T47D (cell line): ENCODE measurements at places on chromosomes 7 and 10.
A peak's percentile ranks its signal among the peaks of the same experiment; 100 is the strongest.

DNA sequence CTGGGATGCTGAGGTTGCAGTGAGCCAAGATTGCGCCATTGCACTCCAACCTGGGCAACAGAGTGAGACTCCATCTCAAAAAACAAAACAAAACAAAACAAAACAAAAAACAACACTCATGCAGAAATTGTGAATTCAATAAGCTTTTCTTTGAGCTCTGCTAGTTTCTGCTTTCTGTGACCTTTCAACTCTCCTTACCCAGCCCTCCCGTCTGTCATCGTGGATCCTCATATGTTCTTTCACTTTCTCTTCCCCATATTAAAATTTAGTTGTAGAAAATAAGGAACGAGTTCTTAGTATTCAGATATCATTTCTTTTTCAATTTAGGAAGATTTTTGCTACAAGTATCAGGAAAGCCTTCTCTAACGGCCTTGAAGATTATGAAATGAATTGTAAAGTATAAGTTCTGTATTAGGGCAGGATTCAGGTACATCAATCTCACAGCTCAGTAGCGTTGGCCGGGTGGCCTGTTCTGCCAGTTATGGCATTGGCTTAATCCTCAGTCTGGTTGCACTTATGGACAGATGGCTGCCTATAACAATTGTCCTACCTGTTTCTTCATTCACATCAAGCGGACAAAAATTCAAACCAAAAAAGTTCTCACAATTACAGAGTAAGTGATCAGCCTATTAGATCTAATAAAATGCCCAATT lies 1167.0 kb downstream of the SORCS3 start:
- no peak for DNase-seq

- DNase-seq: no peak
Observed at GRCh38 chr10:6275022-6275997, 72.6 kb downstream of the PFKFB3 start.

GRCh38 chr7:112515989-112516388 lies 35.2 kb downstream of the LSMEM1 start:
- DNase-seq: no peak

- peak; percentile 84 for DNase-seq
Observed at GRCh38 chr10:124403548-124403947, 15.2 kb downstream of the OAT start.

DNA sequence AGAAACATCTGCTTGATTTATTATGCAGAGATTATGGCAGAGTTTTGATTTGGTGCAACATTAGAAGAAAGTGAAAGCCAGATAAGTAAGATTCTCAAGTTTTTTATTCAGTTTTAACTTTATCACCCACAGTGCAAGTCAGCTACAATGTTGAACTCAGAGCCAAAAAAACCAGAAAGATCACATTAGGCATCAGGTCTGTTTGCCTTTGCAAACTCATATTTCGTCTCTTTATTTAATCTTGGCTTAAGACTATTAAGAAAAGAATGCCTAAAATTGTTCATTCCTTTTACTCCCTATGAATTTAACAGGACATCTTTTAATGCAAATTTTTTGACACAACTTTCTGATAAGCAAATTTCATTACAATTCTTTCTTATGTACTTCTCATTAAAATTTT lies 76.0 kb upstream of the TMEM26 start:
- DNase-seq: no peak

DNA sequence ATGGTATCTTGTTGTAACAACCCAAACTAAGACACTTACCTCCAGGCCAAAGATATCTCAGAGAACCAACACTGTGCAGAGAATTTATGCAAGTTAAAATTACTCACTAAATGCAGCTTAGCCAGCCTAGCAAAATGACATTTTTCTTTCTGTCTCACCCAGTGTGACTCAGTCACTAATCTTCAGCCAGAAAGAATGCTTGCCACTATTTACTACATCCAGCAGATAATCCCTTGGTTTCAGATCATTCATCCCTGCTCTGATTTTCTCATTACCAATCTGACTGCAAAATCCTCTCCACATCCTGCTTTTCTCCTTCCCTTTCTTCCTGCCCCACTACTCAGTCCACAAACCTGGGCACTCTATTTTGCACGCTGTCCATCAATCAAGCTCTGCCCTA lies 93.5 kb upstream of the NEBL start:
- no peak for DNase-seq

GRCh38 chr7:139600306-139600705 lies 76.8 kb downstream of the CLEC2L start:
- no peak for DNase-seq

DNA sequence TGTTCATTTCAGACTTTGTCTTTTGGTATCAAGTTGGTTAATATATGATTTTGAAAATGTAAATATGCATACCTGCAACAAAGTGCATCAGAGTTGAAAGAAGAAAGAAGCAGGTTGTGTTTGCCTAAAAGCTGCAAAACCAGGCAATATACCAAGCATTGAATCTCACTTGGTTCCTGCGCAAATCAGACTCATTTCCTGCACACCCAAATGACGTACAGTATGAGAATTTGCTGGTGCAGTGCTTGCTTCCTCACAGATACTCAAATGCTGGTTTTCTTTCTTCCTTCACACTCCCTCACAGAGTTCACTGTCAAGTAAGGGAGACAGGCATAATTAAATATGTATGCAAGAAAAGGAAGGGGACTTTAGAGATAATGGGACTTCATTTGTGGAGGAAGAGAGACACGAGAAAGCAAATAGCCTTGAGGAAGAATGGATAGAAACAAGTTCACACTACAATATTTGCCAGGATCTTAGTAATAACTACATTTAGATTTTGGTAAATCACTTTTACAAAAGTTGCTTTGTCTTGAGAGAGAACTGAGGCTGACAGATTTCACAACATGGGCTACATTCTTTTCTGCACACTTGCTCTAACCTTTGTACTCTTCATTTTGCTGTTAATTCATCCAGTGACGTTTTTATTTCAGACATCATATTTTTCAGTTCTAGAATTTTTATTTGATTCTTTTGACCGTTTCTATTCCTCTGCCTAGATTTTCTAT lies 56.9 kb upstream of the AOAH start:
- DNase-seq: no peak

DNA sequence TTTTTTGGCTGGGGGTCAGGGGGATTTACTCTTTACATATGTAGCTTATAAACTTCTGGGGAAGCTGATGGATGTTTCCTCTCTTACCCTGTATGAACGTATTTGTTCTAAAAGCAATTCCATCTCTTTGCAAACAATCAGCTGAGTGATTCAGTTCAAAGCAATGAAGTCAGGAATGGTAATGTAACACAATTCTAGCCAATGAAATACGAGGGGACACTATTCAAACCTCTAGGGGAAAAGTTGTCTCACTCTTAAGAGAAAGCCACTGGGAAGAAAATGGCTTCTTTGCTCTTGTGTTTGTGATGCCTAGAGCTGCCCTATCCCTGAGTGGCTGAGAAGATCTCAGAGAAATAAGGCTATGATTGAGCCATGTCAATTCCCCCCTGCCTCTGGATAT lies 134.8 kb upstream of the SEMA3C start:
- no peak for DNase-seq

DNA sequence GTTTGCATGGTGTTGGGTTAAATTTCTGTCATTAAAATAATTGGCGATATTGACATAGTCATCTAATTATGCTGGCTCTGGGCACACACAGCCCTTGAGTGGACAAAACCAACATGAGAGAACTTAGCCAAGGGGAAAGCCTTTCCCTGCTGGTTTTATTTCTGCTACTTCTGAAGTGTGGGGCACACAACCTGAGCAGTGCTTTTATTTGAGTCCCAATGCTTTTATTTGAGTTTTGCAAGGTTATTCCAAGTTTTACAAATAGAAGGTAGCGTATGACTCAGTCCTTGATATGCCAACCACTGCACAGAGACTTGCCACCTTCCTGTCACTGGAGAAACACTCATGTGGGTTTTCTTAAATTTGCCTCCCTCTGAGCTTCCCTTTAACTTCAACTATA lies 145.7 kb downstream of the EGFR start:
- no peak for DNase-seq

DNA sequence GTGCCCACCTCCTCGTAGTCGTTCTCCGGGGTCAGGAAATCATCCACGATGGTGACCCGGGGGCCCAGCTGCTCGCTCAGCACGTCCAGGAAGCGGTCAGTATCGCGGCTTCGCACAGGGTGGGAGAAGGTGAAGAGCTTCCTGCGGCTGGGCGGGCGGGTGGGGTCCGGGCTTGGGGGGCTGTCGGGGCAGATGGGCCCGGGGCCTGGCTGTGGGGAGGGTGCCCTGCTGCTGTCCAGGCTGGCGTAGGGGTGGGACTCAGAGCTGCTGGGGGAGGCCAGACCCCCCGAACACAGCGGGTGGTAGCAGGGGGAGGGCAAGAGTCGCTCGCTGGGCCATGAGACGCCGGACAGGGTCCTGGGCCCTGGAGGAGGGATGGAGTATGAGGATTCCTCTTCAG lies 42.3 kb downstream of the GRID2IP start:
- no peak for DNase-seq

GRCh38 chr7:97174303-97174702 lies 56.8 kb downstream of the SDHAF3 start:
- DNase-seq: no peak

DNA sequence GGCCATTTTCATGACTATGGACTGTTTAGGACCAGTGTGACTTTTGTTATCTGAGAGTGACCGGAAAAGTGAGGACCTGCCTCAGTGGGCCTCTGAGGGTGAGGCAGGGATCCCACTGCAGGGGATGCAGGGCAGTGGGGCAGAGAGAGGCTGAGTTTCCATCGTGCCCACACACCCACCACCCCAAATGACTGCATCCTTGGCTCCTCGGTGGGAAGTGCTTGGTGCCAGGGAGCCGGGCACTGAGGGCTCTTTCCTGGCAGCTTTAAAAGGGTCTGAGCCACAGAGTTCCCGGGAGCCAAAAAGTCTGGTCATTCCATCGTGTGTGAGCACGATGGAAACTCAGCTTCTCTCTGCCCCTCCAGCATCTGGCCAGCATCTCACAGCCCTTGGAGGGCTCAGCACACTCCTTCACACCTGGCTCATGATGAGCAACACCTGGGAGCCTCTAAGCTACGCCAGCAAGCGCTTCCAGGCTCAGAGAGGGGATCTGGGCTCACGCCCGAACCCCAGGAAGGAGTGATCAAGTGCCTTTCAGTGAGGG lies 59.1 kb downstream of the RAMP3 start:
- no peak for DNase-seq

DNA sequence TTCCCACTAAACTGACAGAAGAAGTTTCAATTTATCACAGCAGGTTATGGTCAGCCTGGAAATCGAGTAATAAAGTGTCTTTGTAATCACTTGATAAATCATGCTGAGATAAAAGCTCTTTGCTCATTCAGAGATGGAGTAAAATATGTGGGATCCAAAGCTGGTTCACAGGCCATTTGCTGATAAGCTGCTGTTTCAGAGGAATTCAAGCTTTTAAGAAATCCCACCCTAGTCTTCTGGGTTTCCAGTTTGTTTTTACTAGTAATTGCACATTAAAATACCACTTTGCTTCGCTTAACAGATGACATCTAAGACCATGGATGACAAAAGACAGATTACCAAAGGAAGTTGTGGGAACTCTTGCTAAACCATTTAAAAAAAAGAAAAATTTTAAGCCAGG lies 37.4 kb upstream of the CDK6 start:
- DNase-seq: no peak

GRCh38 chr7:97017192-97018125 lies 7.2 kb downstream of the DLX5 start:
- no peak for DNase-seq

DNA sequence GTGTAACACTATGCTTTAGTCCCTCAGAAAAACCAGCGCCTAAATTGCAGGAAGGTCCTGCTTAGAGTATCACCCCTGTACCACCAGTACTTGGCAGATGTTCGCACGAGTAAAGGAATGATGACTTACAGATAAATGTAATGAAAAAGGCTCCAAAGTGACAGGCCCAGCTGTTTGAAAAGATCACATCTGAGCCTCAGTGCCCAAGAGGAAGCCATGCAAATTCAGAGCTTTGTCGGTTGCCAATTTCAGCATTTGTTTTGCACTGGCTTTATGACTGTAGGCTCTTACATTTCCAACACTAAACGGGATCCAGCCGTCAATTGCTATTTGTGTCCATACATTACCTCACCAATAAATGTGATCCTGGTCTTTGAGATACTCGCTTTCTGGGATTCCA lies 60.6 kb upstream of the GAD2 start:
- no peak for DNase-seq

- no peak for DNase-seq
Observed at GRCh38 chr7:152956006-152956405, 196.5 kb downstream of the ACTR3B start.

DNA sequence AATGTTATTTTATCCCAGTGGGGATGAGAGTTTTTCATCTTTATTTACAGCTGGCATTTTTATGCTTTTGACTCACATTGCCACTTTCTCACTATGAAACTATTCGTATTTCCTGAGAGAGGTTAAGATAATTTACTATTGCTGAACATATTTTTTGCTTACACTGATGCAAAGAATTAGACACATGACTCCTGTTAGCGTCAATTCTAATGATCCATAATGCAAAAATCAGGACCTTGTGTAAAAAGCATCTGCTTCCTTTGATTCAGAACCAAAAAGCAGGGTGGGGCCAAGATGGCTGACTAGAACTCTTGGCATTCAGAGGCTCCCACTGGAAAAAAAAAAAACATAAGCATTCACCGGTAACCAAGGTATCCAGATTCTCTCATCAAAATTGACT lies 464.8 kb downstream of the SEMA3D start:
- no peak for DNase-seq

DNA sequence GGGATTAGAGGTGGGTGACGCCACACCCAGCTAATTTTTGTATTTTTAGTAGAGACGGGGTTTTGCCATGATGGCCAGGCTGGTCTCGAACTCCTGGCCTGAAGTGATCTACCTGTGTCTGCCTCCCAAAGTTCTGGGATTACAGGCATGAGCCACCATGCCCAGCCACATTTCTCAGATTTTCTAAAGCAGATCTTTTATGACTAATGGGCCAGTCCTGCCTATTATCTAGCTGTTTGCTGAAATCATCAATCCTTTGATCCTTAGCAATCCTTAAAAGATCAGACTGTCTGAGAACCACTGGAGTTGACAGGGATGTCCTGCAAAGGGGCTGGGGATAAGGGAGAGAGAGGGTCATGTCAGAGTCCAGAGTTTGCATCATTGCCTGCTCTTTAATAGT lies 21.2 kb upstream of the ABCA13 start:
- DNase-seq: no peak

GRCh38 chr10:110916554-110917346 lies 2.2 kb downstream of the BBIP1 start:
- DNase-seq: peak; percentile 12
